Smooth muscle cell of the pulmonary artery (primary cell): ENCODE measurements at places on chromosomes 7 and 10. TPM values are rescaled to one million over a fixed set of nuclear protein-coding genes. Genes with fewer than 3 reads are reported as not detected.

Gene GIMAP7
- not detected in 2 replicates for total RNA-seq

Gene SMNDC1
- total RNA-seq: 8.9 and 9.3 TPM in 2 replicates

Gene CCDC172
- not detected in 2 replicates for total RNA-seq

Gene LRRN3
- total RNA-seq: 3.1 and 7.4 TPM in 2 replicates

Gene SLC26A3
- not detected in 2 replicates for total RNA-seq

Gene KNDC1
- total RNA-seq: 0.65 and 0.86 TPM in 2 replicates

Gene FAM25C
- not detected in 2 replicates for total RNA-seq

Gene CLEC2L
- total RNA-seq: not detected in 2 replicates

Gene PRSS37
- not detected in 2 replicates for total RNA-seq

Gene LIPF
- total RNA-seq: not detected in 2 replicates

Gene RAPGEF5
- total RNA-seq: 23.8 and 35.8 TPM in 2 replicates

Gene TUBB8
- not detected in 2 replicates for total RNA-seq

Gene ELFN1
- total RNA-seq: 0.07 TPM in 1 of 2 replicates, not detected in the other

Gene C10orf71
- total RNA-seq: not detected in 2 replicates

Gene VENTX
- total RNA-seq: not detected in 2 replicates

Gene GJC3
- not detected in 2 replicates for total RNA-seq

Gene OR6B1
- total RNA-seq: not detected in 2 replicates

Gene FEZF1
- total RNA-seq: not detected in 2 replicates

Gene NME8
- not detected in 2 replicates for total RNA-seq

Gene TEX36
- not detected in 2 replicates for total RNA-seq

Gene CCDC146
- 1.2 and 1.9 TPM in 2 replicates for total RNA-seq

Gene INSYN2A
- 0.13 and 0.59 TPM in 2 replicates for total RNA-seq

Gene OLAH
- total RNA-seq: 0.26 TPM in 1 of 2 replicates, not detected in the other

Gene CTNNA3
- 0.03 and 0.13 TPM in 2 replicates for total RNA-seq

Gene ZNF804B
- not detected in 2 replicates for total RNA-seq

Gene PRKG1
- total RNA-seq: 27.2 and 52.2 TPM in 2 replicates

Gene TMEM178B
- 0.52 and 2.3 TPM in 2 replicates for total RNA-seq

Gene CYP3A4
- total RNA-seq: not detected in 2 replicates

Gene SDK1
- 0.07 and 0.78 TPM in 2 replicates for total RNA-seq

Gene CTBP2
- total RNA-seq: 87.4 and 93.8 TPM in 2 replicates

Gene GPR37
- 1.5 and 2.7 TPM in 2 replicates for total RNA-seq

Gene GNAI1
- total RNA-seq: 25.0 and 52.2 TPM in 2 replicates

Gene SPRN
- total RNA-seq: 0.39 and 1.6 TPM in 2 replicates

Gene NEURL1
- under 0.01 and 0.63 TPM in 2 replicates for total RNA-seq

Gene LIPK
- total RNA-seq: not detected in 2 replicates

Gene TMEM106B
- 68.2 and 79.7 TPM in 2 replicates for total RNA-seq

Gene BLNK
- 0.07 TPM in 1 of 2 replicates, not detected in the other for total RNA-seq

Gene ABCC2
- 0.59 and 1.2 TPM in 2 replicates for total RNA-seq

Gene LLCFC1
- not detected in 2 replicates for total RNA-seq

Gene CH25H
- 0.20 and 0.78 TPM in 2 replicates for total RNA-seq

Gene SYT15B
- total RNA-seq: not detected in 2 replicates

Gene H2BK1
- not detected in 2 replicates for total RNA-seq

Gene DEPP1
- total RNA-seq: 88.6 and 142 TPM in 2 replicates

Gene ZNF212
- 4.3 and 5.3 TPM in 2 replicates for total RNA-seq

Gene AGMO
- 0.10 and 5.5 TPM in 2 replicates for total RNA-seq

Gene PNLIPRP2
- not detected in 2 replicates for total RNA-seq

Gene ZNF736
- total RNA-seq: 7.4 and 8.9 TPM in 2 replicates

Gene PKD1L1
- 0.07 TPM in 2 replicates for total RNA-seq

Gene EVX1
- total RNA-seq: not detected in 2 replicates

Gene KIAA1549
- 0.85 and 1.6 TPM in 2 replicates for total RNA-seq

Gene CRHR2
- not detected in 2 replicates for total RNA-seq

Gene CACNA2D1
- 134 and 591 TPM in 2 replicates for total RNA-seq

Gene CDK6
- total RNA-seq: 36.5 and 48.9 TPM in 2 replicates

Gene DOCK1
- total RNA-seq: 68.6 and 78.5 TPM in 2 replicates

Gene ADAM8
- total RNA-seq: 1.5 and 2.7 TPM in 2 replicates
